NCI-H524 (cell line): ENCODE measurements at places on chromosomes 6 and 20.

GRCh38 chr6:87250019-87250418, 72.4 kb upstream of the SMIM8 start:
- no peak for DNase-seq

DNA sequence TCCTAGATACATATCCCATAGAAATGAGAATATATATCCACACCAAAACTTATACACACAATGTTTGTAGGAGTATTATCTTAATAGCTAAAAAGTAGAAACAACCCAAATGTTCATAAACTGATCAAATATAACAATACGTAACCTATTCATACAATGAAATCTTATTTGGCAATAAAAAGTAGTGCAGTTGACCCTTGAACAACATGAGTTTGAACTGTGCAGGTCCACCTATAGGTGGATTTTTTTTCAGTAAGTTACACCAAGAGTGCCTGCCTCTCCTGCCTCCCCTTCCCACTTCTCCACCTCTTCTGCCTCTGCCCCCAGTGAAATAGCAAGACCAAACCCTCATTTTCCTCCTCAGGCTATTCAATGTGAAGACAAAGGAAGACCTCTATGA, 95.2 kb downstream of the AHI1 start:
- DNase-seq, result no peak

DNA sequence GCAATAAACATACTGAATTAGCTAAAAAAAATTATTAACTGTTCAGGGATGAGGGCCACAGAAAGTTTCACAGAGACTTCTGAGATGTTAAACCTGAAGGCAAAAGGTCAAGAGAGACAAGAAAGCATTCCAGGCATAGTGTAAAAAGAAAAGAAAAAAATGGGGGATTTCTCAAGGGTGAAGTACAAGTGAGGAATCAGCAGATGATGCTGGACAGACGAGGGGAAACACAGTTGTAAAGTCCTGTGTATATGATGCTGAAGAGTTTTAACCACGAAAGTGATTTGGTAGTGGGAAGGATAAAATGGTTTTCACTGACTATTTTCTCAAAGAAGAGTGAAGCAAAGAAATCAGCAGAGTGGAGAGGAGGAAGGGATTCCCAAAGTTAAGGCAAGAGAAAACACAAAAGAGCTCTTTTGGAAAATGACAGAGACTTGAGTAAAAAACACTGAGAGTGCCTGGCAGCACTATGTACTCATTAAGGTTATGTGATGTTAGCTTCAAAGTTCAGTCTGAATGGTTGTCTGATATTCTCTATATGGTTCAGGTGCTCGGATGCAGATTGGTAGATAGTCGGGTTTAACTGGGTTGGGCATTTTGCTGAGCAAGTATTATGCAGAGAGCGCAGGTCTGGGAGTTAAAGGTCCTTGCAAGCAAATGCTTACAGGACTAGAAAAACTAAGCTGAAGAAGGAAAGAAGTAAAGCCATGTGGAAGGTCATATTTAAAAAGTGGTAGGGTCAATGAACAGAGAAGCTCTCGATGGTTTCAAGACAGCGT, 16.4 kb downstream of the RAB23 start:
- no peak for DNase-seq

- DNase-seq, result peak; percentile 24
Observed at GRCh38 chr20:38290829-38291814, 12.8 kb upstream of the BPI start.

DNA sequence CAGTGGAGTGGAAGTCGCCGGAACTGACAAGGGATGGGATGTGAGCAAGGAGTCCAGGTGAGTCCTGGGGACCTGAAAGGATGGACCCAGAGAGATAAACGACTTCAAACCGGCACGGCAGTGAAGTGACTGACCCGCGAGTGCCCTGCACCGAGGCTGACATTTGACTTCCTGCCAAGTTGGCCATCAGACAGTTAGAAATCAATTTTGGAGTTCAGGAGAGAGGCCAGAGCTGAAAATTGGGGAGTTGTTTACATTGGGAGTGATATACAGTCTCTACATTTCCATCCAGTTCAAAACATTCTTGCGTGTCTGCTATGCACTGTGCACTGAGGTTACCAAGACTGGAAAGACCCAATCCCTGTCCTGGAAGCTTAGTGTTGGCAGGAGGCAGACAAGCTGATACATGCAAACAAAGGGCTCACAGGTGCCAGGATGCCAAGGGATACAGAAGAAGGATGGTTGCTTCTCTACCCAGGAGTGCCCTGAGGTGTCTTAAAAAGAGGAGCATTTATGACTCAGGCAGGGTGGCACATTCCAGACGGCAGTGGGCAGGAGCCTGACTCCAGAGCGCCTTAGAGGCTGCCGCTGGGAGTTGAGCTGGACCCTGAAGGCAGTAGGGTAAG, 186.6 kb downstream of the MTHFD1L start:
- DNase-seq, result no peak

GRCh38 chr20:32971703-32972161, 32.5 kb downstream of the SUN5 start:
- no peak for DNase-seq

DNA sequence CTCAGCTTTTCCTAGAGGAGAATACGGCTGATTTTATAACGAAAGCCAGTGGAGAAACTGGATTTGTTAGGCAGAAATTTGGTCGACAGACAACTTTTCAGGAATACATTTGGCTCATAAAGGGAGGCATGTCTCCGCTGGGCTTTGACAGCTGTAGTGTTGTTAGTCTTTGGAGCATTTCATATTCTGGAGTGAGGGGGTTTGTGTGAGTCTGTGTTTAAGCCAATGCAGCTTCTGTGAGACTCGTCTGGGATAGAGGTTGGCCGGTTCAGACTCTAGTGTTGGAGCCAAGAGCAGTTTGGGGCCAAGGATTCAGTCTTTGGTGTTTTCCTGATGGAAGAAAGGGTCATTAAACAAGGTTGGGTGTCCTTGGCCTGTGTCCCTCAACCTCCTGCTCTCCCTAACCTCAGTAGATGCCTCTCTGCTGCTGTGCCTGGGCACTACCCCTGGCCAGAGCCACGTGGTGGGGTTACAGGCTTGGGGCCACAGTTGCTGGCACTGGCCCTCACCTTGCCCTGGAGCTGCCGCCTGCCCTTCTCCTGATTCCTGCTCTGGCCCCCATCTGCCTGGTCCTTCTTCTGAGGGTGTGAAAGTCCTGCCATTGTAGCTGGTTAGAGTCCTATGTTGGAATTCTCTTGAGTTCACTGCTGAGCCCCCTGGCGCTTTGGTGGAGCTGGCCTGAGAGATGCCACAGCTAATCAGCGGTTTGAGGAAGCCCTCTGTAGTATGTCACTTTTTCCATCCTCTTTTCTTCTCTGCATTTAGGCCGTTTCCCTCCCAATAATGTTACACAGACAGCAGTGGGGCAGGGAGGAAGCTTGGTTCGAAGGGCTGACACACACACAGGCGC, 6.9 kb downstream of the PTK7 start:
- DNase-seq, result no peak

GRCh38 chr6:119172824-119173223, 94.4 kb upstream of the FAM184A start:
- DNase-seq, result no peak

- DNase-seq, result no peak
Observed at GRCh38 chr6:44896701-44897100, 431.4 kb upstream of the RUNX2 start.
